Midbrain (tissue), 1 donor: ENCODE measurements at places on chromosomes 6 and 20.

- DNase-seq: peak; percentile 19
These were observed 223.8 kb downstream of the NRN1 start for GRCh38 chr6:5782783-5783547.

DNA sequence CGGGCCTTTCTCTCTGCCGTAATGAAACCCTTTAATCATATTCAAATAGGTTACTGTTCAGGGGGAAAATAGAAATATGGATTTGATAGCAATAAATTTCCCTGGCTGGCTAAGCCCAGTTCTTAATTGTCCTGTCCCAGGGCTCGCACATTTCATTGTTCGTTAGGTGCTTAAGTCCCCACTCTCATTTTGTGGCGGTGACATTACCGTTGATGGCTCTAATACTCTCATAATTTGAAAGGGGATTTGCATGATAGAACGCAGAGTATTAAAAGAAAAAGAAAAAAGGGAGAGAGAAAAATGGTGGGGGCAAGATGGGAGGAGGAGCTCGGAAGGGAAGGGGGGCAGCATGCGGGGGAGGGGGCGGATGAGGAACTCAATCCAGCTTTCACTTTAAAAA lies 79.1 kb upstream of the FOXP4 start:
- DNase-seq: no peak

DNA sequence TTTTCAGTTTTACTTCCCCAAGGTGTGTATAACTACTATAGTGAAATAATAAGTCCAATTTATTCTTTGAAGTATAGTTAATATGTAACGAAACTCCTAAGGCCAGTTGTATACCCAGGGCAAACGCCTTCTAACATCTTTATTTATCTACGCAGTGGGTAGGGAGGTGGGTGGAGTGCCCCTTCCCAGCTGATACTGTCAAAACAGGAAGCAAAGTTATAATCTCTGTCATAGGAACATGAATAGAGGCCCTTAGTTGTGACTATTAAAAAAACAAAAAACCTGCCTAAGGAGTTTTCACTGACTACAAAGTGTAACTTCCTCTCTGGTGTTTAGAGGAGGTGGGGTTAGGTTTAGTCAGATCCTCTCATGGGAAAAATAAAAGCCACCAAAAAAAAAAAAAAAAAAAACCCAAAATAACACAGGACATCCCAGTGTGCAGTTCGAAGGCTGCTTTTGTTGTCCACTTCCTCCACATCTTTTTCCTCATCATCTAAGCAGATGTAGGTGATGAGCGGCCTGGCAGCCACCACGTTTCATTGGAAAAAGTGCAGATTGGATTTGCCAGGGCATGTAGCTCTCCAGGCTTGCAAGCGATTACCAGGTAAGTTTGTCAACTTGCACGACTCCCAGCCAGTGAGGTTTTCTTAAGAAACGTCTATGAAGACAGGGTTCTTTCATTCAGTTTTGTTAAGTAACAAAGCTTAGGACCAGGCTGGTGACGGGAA lies 58.7 kb downstream of the UTRN start:
- no peak for DNase-seq

DNA sequence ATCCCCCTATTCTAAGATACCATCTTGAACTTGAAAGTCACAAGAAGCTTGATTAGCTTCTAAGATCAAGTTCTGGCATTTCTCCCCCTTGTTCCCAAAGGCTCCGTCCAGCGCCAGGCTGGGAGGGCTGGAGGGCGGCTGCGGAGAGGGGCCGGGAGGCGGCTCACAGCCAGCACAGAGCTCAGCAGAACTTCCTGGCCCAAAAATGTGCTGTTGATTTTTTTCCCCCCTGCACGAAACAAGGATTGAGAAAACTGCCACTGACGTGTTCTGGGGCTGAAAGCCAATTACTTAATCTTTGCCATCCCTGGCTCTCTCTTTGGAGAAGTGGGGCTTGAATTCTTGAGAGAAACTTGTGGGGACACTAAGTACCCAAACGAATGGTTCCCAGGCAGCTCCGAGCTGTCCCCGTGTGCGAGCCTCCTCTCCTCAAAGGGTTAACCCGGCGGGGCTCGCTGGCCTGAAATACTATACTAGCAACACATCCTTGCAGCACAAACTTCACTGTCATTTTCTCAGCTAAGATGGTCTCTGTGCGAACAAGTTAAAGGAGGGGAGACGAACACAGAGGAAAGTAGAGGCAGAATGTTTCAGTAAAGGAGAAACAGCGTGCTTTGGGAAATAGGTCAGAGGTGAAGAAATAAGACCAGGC lies 452 bp downstream of the TRAF3IP2 start:
- DNase-seq: peak; percentile 81

DNA sequence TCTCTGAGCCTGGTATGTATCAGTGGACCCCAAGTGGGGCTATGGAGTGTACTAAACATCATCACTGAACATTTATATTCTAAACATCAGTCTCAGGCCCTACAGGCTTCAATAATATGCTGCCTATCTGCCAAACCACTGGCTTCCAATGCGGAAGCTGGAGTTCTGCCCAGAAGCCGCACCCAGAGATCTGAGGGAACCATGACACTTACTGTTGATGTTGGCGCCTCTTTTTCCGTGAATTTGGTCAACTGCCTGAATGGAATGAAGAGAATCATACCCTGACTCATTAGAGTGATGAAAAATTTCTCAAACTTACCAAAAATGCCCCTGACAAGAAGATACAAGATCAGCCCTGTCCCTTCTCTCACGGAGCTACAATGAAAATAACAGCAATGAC lies 66.2 kb downstream of the SLC22A23 start:
- DNase-seq: peak; percentile 49

DNA sequence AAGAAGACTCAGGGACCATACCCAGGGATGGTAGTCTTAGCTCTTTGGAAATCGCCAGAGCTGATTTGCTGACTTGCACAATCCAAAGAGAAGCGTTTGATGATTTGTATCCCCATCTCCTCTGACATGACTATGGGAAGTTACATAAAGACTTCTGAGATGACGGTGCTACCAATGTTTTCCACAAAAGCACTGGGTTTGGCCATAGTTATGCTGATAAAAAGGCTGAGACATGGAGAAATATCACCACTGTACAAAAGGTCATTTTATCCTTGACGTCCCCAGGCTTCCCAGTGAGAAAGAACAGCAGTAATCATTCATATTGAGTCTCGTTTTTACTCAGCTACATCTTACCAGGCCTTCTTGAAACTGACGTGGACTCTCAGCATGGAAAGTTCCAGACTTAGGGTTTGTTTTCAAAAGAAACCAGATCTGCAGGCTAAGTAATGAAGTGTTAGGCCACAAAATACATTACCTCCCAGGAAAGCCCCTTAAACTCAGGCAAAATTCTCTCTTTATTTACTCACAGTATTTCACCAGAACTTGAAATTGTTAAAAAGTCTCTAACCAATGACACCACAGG lies 370.3 kb upstream of the JARID2 start:
- no peak for DNase-seq

DNA sequence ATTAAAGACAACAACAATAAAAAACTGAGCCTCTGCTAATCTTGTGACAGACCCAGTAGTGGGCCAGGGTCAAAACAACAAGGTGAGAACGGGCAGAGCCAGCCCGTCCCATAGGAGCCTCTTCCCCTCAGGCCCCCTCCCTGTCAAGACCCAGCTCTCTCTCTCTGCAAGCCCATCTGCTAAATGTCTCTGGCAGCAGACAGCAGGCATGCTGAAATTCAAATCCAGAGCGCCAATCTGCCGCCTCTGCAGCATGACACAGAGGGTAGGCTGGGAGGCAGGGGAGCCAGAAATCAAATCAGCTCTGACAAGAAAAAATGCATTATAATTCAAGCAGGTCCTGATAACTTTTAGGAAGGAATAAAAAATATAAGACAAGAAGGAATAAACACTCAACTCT lies 26.3 kb downstream of the METTL24 start:
- DNase-seq: no peak

GRCh38 chr6:165439928-165440554 lies 130.6 kb upstream of the C6orf118 start:
- DNase-seq: peak; percentile 30

DNA sequence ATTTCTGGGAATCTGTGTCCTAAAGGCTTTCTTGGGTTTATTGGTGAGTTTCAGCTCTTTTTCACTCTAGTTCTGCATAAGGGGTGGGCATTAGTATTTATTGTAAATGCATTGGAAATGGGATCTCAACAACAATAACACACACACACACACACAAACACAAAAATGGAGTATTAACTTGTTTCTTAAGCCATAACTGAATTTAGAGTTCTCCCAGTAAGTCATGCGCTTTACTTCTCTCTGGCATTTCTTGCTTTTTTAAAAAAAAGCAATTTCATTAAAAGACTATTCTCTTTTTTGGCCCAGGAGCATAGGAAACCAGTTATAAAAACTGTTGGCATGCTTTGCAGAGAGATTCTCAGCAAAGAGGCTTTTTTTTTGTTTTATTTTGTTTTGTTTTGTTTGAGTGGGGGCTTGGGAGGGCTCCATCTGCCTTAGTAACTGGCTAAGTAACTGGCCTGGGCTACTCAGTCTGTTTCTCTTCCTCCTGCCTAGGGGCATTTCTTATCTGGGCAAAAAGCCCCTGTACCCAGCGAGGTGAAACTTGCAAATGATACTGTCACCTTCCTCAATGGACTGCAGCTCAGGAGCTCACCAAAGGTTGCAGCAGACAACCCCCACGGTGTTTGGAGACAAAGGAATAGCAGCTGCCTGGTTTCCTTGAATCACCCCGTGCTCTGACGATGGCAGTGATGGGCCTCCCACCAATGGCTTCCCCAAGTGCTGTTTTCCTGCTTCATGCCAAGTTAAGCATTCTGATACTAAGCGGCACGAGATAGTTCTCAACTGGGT lies 128.5 kb downstream of the BCAS1 start:
- DNase-seq: no peak

- no peak for DNase-seq
These were observed 9.8 kb downstream of the XRN2 start for GRCh38 chr20:21312813-21313474.

DNA sequence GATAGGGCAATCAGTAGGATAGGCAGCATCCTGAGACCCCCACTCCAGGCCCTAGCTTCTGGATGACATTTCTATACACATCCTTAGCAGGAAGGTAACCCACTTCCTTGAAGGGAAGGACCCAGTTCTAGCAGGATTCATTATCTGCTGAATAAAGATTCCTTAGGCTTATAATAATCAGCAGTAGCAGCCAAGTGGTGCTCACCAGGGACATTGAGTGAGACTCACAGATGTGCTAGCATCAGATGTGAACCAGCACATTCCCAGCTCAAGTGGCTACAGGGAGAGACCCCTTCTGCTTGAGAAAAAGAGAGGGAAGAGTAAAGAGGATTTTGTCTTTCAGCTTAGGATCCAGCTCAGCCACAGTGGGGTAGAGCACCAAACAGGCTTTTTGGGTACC lies 244.8 kb upstream of the UFL1 start:
- DNase-seq: no peak

- DNase-seq: no peak
These were observed 1.9 kb upstream of the CST8 start for GRCh38 chr20:23488996-23489395.

- DNase-seq: peak; percentile 66
These were observed 97.7 kb downstream of the KCNB1 start for GRCh38 chr20:49384437-49385434.

GRCh38 chr6:135086414-135086764 lies 31.8 kb upstream of the HBS1L start:
- no peak for DNase-seq

DNA sequence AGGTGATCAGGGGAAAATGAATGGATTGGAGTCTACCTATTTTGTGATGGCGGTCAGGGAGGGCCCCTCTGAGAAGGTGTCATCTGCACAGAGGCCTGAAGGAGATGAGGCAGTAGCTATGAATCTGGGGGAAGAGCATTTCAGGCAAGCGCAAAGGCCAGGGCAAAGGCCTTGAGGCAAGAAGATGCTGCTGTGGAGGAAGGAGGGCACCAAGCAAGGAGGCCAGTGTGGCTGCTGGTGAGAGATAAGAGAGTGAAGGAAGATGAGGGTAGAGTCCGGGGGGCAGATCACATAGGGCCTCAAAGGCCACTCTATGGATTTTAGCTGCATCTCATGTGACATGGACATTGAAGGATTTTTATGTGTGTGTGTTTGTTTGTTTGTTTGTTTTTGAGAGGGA lies 20.6 kb upstream of the CSNK2A1 start:
- no peak for DNase-seq

- DNase-seq: no peak
These were observed 101.8 kb downstream of the EPHA7 start for GRCh38 chr6:93317592-93317991.

DNA sequence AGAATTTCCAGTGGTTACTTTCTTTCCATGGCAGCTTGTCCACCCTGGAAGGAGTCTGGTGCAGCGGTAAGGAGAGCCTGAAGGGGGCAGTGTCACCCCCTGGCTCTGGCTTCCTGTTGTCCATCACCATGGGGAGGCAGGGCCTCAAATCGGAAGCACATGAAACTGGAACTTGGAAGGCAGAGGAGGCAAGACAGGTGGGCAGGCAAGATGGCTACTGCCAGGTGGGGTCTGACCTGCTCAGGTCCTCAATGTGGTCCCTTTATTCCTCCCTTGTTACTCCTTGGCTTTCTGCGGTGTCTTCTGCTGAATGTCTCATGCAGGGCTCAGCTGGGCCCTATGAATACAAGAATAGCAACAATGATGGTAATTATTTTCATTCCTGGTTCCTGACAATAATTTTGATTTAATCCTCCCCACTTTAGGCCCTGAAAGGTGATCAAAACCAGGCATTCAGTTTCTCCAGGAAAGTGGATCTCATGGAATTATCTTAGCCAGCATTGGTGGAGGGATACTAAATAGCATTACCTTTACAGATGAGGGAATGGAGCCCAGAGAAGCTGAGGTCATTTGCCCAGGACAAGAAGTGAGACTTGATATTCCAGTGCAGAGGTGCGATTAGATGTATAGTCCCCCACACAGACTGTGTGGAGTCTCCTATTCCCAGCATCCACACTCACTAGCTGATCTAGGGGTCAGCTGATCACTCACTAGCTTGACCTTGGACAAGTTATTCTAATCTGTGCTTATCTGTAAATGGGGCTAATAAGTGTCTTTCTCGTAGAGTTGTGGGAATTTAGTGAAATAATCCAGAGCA lies 17.6 kb upstream of the SNAI1 start:
- no peak for DNase-seq

DNA sequence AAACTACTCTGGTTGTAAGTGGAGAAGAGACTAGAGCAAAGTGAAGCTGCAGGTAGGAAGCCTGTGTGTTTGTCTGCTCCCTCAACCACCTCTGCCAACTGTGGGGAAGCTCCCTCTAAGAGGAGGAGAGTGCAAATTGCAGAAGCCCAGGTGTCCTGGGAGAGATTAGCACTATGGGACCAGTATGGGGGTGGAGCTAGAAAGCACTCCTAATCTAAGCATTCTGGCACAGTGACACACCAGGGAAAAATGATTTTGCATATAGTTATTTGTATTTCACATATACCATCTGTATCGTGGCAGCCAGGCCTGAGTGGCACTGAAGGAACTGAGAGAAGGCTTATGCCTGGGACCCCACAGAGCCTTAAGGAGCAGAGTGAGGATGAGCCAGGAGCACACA lies 12.8 kb downstream of the GSTA1 start:
- DNase-seq: no peak

- no peak for DNase-seq
These were observed 57.7 kb downstream of the SNX5 start for GRCh38 chr20:17910828-17911294.
